Fibroblast of pulmonary artery (primary cell): ENCODE measurements at places on chromosomes 5 and 9.
A peak's percentile ranks its signal among the peaks of the same experiment; 100 is the strongest.

- no peak for DNase-seq
Observed at GRCh38 chr5:106768392-106768791, 902.3 kb downstream of the EFNA5 start.

- no peak for DNase-seq
Observed at GRCh38 chr5:1105350-1106265, 6.3 kb downstream of the SLC12A7 start.

DNA sequence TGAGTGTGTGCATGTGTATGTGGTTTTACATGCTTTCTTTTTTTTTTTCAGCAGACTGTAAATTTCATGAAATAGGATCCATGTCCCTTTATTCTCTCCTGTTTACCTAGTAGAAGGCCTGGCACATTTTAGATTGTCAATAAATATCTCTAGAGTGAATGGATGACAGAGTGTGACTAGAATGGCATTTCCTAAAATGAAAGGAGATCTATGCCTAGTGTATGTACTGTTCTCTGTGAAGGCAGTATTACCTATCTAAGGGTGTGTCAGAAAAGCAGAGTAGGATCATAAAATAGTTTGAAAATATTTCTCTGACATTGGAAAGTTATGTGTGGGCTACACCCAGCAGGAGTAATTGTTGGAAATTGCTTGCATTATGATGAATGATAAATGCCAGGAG is 1876.0 kb upstream of the C9orf72 start:
- DNase-seq = no peak

- peak; percentile 24 for DNase-seq
Observed at GRCh38 chr5:56302027-56302426, 68.9 kb upstream of the ANKRD55 start.

GRCh38 chr9:86945728-86946200 is 1.5 kb downstream of the GAS1 start:
- DNase-seq = peak; percentile 55

- no peak for DNase-seq
Observed at GRCh38 chr5:120173125-120173524, 291.0 kb upstream of the PRR16 start.

DNA sequence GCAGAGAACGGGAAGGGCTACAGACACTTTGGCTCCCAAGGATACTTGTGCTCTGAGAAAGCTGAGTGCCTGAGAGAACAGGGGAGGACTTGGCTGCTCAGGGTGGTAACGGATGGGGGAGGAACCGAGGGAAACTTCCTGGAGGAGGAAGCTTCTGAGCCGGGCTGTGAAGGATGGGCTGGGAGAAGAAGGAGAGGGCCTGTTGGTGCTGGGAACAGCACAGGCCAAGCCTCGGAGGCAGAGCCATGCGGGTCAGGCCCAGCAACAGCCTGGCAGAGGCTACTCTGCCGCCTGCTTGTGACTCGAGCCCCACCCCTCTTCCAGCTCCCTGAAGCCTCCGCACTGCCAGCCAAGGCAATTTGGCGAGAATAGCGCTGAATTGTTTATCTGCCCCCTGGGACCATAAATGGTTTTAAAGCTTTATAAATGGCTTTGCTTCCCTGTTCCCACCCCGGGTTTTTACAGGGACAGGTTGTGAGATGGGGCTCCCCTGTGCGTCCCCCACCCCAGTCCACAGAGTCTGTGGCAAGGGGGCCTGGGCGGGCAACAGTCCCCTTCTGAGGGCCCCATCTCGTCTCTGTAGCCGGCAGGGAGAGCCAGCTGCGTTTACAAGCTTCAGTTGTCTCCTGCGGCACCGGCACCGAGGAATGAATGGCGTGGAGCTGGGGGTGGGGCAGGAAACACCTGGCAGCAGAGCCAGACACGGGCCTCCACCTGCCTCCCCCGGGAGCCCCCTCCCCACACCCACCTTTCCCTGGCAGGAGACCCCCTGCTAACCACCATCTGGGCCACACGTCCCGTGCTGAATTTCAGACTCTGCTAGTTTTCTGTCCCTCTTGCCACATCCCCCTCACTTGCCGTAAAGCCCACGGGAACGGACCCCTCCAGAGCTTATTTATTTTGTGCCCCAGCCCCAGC is 24.4 kb downstream of the FAM163B start:
- DNase-seq = peak; percentile 44

GRCh38 chr5:143010351-143010750 is 240.2 kb downstream of the ARHGAP26 start:
- no peak for DNase-seq

DNA sequence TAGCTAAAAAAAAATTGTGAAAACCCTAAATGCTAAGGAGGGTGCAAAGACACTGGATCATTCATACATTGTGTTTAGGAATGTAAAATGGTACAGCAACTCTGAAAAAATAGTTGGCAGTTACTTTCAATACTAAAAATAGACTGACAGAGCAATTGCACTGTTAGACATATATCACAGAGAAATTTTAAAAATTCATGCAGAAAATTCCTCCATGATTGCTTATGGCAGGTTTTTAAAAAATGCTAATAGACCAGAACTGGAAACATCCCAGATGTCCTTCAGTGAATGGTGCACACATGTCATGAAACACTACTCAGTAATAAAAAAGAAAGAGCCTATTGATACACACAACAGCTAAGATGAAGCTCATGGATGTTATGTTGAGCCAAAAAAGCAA is 349.8 kb upstream of the DAB2 start:
- DNase-seq = no peak

DNA sequence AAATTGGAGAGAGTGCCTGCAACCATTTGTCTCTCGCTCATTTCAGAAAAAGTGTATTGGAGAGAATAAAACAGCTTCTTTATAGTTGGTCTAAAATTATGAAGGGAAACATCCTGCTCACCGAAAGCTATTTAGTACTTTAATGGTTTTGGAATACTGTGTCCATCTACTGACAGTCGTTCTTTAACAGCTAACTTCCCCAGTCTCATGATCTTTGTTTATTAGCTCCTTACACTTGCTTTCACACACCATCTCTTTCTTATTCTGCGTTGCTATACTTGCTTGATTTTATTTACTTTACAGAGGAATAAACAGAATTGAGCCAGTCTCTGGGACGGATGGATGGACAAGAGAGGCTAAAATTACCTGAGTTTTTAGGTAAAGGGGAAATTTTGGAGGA is 229.3 kb downstream of the CCDC171 start:
- DNase-seq = no peak

- no peak for DNase-seq
Observed at GRCh38 chr9:133878402-133878801, 113.7 kb downstream of the VAV2 start.

GRCh38 chr9:74521009-74521408 is 23.9 kb downstream of the RORB start:
- DNase-seq = no peak

GRCh38 chr5:151153766-151154272 is 3.8 kb downstream of the ANXA6 start:
- no peak for DNase-seq

DNA sequence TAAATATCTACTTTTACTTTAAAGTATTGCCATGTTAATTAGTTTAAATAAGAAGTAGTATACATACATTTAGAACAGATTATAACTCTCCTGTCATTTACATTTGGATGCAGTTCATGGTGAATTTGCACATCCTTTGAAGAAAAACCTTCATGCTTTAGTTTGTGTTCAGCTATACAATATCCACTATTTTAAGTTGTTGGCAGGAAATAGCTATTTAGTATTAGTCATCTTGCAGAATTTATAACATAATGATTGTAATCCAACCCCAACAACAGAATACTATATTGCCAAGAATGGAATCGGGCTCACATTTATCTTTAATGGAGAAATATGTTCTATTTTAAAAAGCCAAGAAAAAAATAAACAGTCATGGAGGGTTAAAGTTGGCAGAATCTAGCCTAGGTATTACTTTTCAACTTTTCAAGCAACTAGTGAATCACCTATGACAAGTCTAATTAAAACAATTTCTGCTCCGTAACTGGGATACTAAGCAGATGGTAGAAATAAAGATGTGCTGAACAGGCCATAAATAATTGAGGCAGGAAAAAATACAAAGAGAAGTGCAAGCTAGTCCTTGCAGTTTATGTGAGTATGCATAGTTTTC is 1170.6 kb upstream of the NUDT12 start:
- no peak for DNase-seq

- no peak for DNase-seq
Observed at GRCh38 chr5:22892441-22892840, 39.3 kb upstream of the CDH12 start.

DNA sequence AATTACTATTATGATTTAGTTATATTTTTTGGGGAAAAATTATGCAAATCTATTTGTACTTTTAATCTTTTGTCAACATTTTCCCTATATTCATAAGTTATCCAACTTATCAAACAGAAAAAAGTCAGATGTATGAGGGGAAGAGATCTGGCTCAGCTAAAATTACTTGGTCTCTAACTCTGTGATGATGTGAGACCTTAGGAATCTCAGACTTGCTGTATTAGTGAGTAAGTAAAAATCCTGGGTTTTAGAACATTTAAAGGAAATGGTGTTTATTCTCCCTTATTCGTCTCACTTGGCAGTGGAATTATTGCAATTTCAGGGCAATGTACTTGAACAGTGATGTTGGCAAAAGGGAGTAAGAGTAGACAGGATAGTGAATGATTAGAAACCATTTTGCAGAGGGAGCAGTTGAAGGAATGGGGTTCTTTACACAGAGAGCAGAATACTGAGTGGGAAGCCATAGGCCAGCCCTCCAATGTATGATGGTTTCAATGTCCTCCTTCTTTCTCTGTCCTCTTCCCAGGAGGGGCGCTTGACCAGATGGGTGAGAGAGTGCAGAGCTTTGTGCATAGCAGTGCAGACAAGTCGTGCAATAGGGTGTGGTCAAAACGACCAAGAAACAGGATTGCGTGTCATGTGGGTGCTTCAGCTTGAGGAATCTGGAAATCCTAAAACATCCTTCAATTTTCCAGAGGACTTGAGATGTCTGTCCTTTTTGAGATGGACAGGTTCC is 91.7 kb downstream of the TENT4A start:
- DNase-seq = peak; percentile 23

- no peak for DNase-seq
Observed at GRCh38 chr5:172303162-172303561, 19.6 kb upstream of the UBTD2 start.

GRCh38 chr9:36045610-36046009 is 8.9 kb downstream of the RECK start:
- no peak for DNase-seq

DNA sequence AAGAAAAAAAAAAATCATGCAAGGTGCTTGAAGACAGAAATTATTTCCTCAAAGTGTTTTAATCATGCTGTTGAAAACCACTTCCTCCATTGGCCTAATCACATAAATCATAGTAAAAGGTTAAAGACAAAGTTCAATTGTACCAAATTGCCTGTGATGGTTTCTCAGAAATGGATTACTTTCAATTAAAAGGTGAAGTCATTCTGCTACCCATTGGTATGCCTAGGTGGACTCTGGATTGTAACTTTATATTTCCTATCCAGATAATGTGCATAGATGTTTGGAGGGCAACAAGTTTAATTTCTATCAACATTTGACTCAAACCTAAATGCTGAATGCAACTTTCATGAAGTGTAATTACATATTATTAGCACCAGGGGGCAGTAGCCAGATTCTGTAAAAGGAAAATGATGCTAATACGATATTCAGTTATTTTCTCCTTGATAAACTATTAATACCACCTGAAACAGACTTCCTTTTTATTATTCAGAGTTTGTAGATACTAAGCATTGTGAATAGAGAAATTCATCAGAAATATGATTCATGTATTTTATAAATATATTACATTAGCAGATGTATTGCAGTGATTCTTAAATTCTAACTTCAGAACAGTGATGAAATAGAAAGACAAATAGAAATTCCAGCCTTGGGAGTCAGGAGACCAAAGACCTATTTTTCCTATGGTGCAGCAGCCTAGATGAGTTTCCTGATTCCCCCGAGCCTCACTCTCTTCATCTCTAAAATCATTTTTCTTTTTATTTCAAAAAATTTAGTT is 148.2 kb downstream of the CAAP1 start:
- peak; percentile 50 for DNase-seq

GRCh38 chr5:81425569-81425968 is 31.6 kb upstream of the ACOT12 start:
- DNase-seq = peak; percentile 66

GRCh38 chr5:3680821-3681220 is 85.2 kb downstream of the IRX1 start:
- DNase-seq = no peak

DNA sequence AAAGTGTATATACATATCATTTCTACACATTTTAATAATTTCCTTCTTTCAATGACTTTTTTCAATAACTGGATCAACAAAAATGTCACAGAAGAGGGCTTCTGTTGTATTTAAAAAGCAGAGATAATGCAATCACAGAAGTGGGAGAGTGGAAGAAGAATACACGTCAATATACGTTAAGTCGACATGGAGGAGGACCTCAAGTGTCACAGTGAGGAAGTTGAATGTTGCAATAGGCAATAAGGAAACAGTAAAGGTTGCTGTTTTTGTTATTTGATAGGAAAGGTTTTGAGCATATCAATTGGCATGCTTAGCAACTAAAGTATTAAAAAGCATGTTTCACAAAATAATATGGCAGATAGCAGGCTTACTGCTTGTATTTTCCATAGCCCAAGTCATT is 184.0 kb upstream of the NR4A3 start:
- DNase-seq = no peak

DNA sequence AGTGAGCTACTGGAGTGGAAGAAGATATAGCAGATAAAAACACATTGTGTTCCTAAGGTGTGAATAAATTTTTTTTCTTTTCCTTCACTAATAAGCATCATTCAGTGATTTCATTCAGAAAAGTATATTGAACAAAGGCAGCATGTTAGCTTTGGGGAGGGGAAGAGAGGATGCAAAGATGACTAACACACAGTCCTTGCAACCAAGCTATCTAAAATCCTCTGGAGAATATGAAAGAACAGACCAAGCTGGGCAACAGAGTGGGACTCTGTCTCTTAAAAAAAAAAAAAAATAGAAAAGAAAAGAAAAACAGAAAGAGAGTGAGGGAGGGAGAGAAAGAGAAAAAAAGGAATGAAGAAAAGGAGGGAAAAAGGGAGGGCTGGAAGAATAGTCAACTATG is 22.3 kb upstream of the OMD start:
- DNase-seq = no peak

GRCh38 chr5:171595401-171595800 is 176.0 kb downstream of the FGF18 start:
- peak; percentile 19 for DNase-seq

DNA sequence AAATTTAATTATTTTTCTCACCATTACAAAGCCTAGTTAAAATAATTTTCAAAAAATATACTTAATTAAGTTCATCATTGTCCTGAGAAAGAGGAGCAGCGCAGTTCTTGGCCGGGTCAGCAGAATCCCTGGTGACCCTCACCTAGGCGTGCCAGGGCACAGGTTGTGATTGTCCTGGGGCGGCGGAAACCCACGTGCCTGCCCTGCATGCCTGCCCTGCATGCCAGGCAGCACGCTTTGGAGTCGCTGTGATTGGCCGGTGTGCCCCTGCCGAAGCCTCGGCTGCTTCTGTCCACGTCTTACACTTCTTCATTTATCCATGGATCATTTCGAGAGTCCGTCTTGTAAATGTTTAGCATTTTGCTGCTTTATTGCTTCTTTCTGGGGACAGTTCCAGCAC is 25.6 kb downstream of the SLC12A2 start:
- DNase-seq = no peak

GRCh38 chr5:141512911-141513626 is 24.2 kb downstream of the PCDHGC5 start:
- DNase-seq = peak; percentile 51

GRCh38 chr9:114694719-114695269 is 12.8 kb upstream of the TEX48 start:
- no peak for DNase-seq

- DNase-seq = no peak
Observed at GRCh38 chr9:134358026-134358661, 31.9 kb downstream of the RXRA start.
